Activated CD8-positive, alpha-beta T cell treated with anti-CD3 and anti-CD28 coated beads for 36 hours (primary cell): ENCODE measurements at places on chromosomes 5 and 9. TPM values are rescaled to one million over a fixed set of nuclear protein-coding genes. Genes with fewer than 3 reads are reported as not detected.

DNA sequence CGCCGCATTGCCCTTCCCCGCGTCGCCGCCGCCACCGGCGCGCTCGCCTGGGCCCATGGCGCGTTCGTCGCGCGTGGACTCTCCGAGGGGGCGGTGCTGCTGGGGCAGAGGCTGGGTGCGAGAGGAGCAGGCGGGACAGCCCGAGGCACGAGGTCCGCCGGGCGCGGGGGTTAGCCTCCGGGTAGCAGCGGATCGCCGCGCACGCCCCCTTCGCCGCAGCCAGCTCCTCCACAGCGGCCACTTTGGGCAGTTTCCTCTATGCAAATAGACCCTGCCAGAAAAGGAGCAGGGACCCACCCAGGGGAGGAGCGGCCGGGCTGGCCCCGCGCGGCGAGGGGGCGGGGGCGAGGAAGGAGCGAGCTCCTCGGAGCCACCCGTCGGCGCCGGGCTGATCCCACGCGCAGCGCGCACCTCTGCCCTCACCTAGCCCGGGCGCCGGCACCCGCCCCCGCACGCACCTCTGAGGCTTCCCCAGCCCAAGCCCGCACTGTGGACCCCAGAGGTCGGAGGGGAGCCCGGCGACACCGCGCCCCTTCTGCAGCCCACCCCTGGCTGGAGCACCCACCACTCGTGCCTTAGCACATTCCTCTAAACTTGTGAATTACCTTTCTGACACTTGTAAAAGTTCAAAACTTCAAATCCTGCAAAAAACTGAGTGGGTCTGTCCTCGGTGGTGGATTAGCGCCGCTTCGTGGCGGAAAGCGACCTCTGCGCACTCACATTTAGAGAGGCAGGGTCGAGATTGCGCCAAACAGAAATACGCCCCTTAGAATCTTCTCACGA lies at the start of gene COL23A1:
Gene COL23A1 (minus strand): TSS at position 253 of the 783 bp plus-strand sequence.
- H3K4me3 ChIP-seq, result peak within 1 kb of the TSS; percentile 46
- peaks cover 14% of the 10 kb centered on the region for H3K36me3 ChIP-seq
- DNase-seq, result peak; percentile 65
- peaks cover 40% of the 10 kb centered on the region for H3K27me3 ChIP-seq

- H3K27ac ChIP-seq, result peak overlapping the region; percentile 46
- H3K4me3 ChIP-seq, result no peak overlapping the region
- no peaks in the 10 kb centered on the region for H3K27me3 ChIP-seq
- no peaks in the 10 kb centered on the region for H3K36me3 ChIP-seq
- peaks cover 34% of the 10 kb centered on the region for H3K4me1 ChIP-seq
Observed at GRCh38 chr5:139460455-139460854, 2.1 kb downstream of the ECSCR start.

DNA sequence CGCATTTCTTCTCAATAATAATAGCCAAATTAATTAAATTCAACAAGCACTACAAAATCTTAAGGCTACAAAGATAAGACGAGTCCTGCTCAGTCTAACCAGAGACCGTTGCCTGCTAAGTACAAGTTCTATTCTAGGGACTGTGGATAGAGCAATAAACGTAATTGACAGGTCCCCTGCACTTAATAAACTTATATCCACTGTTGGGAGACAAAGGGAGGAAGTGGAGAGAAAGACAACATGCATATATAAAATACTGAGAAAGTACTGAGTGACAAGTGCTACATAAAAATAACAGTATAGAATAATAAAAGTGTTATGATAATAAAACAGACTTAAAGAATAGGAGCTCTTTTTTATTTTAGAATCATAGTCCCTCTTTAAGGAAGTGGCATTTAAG lies 158.1 kb downstream of the MLLT3 start:
- H3K4me3 ChIP-seq, result no peak overlapping the region
- H3K27ac ChIP-seq, result no peak overlapping the region

GRCh38 chr9:111828193-111828592 lies 33.5 kb upstream of the SHOC1 start:
- no peak overlapping the region for H3K27ac ChIP-seq
- DNase-seq, result no peak
- peaks cover 1% of the 10 kb centered on the region for H3K27me3 ChIP-seq
- no peak overlapping the region for H3K4me3 ChIP-seq

DNA sequence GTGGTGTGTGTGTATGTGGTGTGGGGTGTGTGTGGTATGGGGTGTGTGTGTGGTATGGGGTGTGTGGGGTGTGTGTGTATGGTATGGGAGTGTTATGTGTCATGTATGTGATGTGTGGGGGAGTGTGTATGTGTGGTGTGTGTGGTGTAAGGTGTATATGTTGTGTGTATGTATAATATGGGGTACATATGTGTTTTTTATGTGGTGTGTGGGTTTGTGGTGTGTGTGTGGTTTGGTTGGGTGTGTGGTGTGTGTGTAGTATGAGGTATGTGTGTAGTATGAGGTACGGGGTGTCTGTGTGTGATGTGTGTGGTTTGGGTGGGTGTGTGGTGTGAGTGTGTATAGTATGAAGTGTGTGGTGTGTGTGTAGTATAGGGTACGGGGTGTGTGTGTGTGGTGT lies 11.4 kb downstream of the ECSCR start:
- no peak overlapping the region for H3K4me3 ChIP-seq
- H3K27me3 ChIP-seq, result no peaks in the 10 kb centered on the region
- H3K27ac ChIP-seq, result no peak overlapping the region
- H3K36me3 ChIP-seq, result no peaks in the 10 kb centered on the region
- DNase-seq, result peak; percentile 28

GRCh38 chr5:98880151-98880550 lies 48.7 kb downstream of the CHD1 start:
- peak; percentile 19 for DNase-seq
- H3K27ac ChIP-seq, result no peak overlapping the region
- peaks cover 47% of the 10 kb centered on the region for H3K36me3 ChIP-seq
- no peak overlapping the region for H3K4me3 ChIP-seq
- H3K27me3 ChIP-seq, result no peaks in the 10 kb centered on the region

GRCh38 chr5:36751886-36752285 lies 124.7 kb upstream of the NIPBL start:
- no peak overlapping the region for H3K27ac ChIP-seq
- no peak overlapping the region for H3K4me3 ChIP-seq
- no peaks in the 10 kb centered on the region for H3K36me3 ChIP-seq
- H3K27me3 ChIP-seq, result peaks cover 20% of the 10 kb centered on the region
- DNase-seq, result no peak
- H3K4me1 ChIP-seq, result no peaks in the 10 kb centered on the region

DNA sequence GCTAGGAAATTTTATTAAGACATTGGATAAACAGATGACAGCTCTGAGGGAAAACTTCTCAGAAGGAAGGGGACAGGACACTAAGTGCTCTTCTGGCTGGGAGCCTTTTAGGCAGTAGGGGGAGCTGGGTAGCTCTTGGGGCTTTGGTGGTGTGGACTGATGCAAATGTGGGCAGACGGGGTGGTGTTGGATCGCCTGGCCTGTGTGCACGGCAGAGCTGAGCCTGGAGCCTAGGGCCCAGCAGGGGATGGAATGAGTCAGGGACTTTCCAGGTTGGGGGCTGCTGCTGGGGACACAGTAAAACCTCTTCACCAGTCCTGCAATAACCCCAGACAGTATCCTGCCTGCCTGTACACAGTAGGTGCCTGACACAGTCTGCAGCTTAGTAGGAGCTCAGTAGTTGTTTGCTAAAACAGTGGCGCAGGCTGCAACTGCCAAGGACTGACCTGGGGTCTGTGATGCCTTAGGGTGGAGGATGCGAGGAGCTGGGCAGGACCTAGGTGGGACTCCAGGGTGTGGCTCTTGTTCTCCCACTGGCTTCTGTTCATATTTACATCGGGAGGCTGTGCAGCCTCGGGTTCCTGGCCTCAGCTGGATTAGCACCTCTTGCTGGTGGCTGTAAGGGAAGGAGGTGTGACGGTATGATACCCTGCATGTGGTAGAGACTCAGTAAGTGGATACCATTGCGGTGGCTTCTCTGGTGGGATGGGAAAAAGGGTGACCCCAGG lies 83.8 kb downstream of the DAB2IP start:
- peaks cover 23% of the 10 kb centered on the region for H3K4me1 ChIP-seq
- H3K4me3 ChIP-seq, result no peak overlapping the region
- H3K36me3 ChIP-seq, result no peaks in the 10 kb centered on the region
- H3K27ac ChIP-seq, result no peak overlapping the region
- H3K27me3 ChIP-seq, result peaks cover 22% of the 10 kb centered on the region
- DNase-seq, result peak; percentile 40

- no peaks in the 10 kb centered on the region for H3K4me1 ChIP-seq
- H3K36me3 ChIP-seq, result no peaks in the 10 kb centered on the region
- no peak for DNase-seq
- no peak overlapping the region for H3K4me3 ChIP-seq
Observed at GRCh38 chr5:41346609-41347008, 133.3 kb upstream of the C6 start.

DNA sequence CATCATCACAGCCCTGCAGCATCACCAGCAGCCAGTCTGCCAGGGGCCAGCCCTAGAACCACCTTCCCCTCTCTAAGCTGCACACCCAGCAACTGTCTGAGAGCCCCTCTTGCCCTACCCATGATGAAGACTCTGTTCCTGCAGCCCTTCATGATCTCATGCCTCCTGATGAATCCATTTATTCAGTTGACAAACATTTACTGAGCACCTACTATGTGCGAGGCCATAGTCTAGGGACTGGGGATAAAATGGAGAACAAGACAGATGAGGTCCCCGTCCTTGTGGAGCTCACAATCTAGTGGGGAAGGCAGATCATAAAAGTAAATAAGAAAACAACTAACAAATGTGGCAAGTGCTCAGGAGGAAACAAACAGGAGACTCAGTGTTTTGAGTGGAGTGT lies 96.3 kb downstream of the PCDH1 start:
- DNase-seq, result no peak
- peaks cover 10% of the 10 kb centered on the region for H3K4me1 ChIP-seq
- no peak overlapping the region for H3K27ac ChIP-seq
- H3K4me3 ChIP-seq, result no peak overlapping the region

DNA sequence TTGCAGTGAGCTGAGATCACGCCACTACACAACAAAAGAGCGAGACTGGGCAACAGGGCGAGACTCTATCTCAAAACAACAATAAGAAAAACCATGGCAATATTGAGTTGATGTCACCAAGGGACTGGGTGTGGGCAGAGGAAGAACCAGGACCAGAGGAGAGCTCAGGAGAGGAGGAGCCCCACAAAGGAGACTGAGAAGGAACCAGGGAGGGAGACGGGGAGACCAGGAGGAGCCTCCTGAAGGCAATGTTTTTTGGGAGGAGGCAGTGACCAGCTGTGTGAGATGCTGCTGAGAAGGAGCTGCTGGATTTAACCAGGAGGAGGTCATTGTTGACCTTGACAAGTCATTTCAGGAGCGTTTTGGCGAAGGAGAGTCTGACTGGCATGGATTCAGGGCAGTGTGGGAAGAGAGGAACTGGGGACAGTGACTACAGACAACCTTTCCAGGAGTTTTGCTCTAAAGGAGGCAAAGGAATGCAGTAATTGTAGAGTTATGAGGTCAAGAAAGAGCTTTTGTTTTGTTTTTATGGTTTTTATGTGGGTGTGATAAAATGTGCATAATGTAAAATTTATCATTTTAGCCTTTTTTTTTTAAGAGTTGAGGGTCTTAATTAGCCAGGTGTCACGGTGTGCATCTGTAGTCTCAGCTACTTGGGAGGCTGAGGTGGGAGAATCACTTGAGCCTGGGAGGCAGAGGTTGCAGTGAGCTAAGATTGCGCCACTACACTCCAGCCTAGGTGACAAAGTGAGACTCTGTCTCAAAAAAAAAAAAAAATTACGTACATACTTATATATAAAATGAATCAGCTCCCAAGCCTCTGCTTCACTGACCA lies 17.9 kb downstream of the TRUB2 start:
- no peaks in the 10 kb centered on the region for H3K4me1 ChIP-seq
- DNase-seq, result no peak
- H3K27ac ChIP-seq, result peak overlapping the region; percentile 50
- H3K36me3 ChIP-seq, result peaks cover 4% of the 10 kb centered on the region

DNA sequence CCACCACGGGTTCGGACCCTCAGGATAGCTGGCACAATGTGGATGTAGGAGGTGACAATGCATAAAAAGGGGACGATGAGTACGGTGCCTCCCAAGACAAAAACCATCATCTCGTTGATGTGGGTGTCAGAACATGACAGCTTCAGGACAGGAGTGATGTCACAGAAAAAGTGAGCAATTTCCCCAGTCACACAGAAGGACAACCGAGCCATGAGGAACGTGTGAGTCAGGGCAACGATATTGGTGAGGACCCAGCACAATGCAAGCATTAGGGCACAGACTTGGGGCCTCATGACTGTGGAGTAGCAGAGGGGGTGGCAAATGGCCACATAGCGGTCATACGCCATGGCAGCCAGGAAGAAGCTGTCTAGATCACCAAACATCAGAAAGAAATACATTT lies 491 bp downstream of the OR1N1 start:
- no peak overlapping the region for H3K4me3 ChIP-seq
- H3K4me1 ChIP-seq, result peaks cover 7% of the 10 kb centered on the region
- peak; percentile 40 for DNase-seq

GRCh38 chr9:78525986-78526560 lies 229.1 kb downstream of the PSAT1 start:
- H3K36me3 ChIP-seq, result no peaks in the 10 kb centered on the region
- H3K27me3 ChIP-seq, result no peaks in the 10 kb centered on the region
- H3K27ac ChIP-seq, result no peak overlapping the region
- DNase-seq, result no peak
- no peak overlapping the region for H3K4me3 ChIP-seq

- no peak for DNase-seq
- no peak overlapping the region for H3K27ac ChIP-seq
- no peaks in the 10 kb centered on the region for H3K36me3 ChIP-seq
Observed at GRCh38 chr5:168260353-168261226, 30.9 kb upstream of the WWC1 start.

DNA sequence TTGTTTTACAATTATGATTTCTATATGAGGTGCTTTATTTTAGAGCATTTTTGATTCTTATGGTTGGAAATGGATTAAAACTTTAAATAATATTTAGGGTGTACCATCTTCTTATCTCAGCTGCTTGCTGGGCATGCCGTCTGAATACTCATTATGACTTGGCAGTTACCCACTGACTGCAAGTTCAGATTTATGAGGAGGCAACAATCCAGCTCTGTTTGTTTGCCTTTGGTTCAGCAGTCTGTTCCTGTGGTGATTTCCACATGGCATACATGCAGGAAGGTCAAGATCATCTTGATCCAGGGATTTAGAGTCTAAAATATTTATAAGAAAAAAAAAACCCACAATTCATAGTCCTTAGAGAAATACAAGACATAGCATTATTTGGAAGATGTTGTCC lies 1254.5 kb upstream of the NUDT12 start:
- H3K4me3 ChIP-seq, result no peak overlapping the region
- no peak overlapping the region for H3K27ac ChIP-seq
- no peaks in the 10 kb centered on the region for H3K4me1 ChIP-seq
- H3K36me3 ChIP-seq, result no peaks in the 10 kb centered on the region
- DNase-seq, result no peak

The FOXI1 gene
- not detected for total RNA-seq

The GDA gene
- total RNA-seq, result not detected

The SMIM33 gene
- total RNA-seq, result 0.16 TPM

The PTPN3 gene
- 1.3 TPM for total RNA-seq

The CYLC2 gene
- total RNA-seq, result not detected

The HMCN2 gene
- total RNA-seq, result not detected

The DIMT1 gene
- total RNA-seq, result 51.3 TPM
